Naive B cell (primary cell): ENCODE measurements at places on chromosomes 5 and 9.

DNA sequence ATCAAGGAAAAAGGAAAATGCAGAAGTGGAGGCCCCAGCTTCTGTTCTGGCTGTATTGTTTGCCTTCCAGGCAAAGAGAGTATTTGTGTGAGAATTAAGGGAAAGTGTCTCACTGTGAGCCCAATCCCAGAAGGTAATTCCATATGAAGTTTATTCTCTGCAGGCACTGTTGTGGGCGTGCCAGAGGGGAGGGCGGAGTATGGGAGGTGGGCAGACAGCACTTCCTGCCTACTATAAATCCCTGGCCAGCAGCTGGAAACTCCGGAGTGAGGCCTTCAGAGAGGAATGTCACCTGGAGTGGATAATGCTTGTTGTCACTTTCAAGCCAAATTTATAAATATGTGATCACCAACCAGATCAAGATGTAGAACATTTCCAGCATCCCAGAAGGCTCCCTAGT lies 209.5 kb downstream of the ARHGAP26 start:
- DNase-seq = no peak

DNA sequence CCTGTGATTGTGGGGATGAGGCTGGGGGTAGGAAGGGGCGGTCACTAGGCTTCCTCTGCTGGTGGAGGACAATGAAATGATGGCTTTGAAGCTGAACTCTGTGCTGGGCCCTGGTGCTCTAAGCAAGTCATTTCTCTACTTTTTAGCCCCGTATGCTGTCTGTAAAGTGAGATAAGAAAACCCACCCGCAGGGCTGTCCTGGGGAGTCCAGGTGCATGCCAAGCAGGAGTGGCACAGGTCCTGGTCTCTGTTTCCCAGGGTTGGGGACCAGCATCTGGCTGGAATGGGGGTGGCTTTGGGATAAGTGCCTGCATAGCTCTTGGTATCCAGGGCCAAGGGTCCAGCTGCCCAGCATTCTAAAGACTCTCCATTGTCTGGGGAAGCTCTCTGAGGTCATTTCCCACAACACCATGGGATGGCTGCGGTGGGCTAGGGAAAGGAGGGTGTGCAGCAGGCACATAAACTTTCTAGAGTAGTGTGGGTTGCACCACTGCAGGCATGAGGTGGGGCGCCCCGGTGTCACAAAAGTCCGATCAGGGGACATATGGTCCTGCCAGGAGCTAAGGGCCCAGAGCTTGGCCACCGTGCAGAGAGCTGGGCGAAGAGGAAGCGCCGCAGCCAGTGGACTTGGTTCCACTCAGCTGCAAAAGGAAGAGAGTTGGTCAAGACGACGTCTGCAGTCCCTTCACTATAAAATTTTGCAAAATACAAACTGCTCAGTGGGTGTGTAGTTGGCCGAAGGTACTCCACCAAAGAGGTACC lies 25.6 kb upstream of the GTF3C5 start:
- DNase-seq = no peak

- DNase-seq = no peak
Observed at GRCh38 chr5:33888587-33888986, 3.2 kb downstream of the ADAMTS12 start.

DNA sequence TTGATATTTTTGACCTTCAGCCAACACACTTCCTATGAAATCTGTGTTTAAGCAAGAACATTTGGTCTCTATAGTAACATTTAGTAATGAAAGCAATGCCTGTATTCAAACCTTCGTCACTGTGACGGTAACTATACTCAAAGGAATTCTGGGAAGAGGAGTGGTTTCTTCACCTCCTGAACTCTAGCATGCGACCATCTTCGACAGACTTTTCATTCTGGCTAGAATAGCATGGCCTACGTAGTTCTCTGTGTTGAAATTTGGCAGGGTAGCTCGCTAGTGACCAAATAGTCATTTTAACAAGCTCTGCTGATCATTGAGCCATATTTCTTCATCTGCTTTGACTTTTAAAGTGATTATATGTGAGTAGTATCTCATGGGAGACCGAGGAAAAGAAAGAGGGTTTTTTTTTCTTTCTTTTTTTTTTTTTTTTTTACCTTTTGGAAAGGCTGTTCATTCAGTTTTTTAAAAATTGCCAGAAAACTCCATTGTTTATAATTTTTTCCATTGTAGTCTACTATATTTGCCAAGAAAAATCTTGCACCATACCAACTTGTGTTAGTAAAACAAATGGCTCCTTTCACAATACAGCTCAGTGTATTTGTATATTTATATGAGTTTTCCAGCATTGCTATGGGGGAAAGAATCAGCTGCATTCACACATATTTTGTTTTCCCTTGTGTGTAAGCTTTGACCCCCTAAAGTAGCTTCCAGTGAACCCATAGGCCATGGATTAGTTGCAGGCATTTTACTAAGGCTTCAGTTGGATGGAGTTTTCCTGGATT lies 166.8 kb downstream of the NNT start:
- DNase-seq = no peak

DNA sequence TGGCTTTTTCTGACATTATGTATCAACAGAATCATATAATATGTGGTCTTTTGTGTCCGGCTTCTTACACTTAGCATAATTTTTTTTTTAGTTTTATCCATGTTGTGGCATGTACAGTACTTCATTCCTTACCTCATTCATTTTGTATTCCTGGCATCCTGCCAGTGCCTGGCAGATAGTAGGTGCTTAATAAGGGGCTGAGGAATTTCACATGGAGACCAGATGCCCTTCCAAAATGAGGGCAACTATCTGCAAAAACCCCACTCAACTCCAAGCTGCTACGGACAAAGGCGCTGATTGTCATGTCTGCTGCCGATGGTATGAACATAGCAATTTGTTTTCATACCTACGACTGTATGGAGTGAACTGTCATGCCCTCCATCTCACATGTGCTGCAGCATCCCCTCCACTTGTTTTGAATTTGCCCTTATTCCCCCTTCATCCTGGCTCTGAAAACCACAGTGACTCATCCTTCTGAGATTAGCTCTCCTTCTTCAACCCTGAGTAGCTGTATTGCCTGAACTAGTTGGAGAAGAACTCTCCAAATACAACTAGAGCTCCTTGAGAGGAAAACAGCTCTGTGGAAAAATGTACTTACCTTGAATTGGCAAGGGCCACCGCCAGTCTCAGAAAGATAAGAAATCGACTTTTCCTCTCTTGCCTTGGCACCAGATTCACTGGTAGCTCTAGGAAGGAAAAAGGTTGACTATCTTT lies 41.3 kb upstream of the FOXE1 start:
- no peak for DNase-seq

DNA sequence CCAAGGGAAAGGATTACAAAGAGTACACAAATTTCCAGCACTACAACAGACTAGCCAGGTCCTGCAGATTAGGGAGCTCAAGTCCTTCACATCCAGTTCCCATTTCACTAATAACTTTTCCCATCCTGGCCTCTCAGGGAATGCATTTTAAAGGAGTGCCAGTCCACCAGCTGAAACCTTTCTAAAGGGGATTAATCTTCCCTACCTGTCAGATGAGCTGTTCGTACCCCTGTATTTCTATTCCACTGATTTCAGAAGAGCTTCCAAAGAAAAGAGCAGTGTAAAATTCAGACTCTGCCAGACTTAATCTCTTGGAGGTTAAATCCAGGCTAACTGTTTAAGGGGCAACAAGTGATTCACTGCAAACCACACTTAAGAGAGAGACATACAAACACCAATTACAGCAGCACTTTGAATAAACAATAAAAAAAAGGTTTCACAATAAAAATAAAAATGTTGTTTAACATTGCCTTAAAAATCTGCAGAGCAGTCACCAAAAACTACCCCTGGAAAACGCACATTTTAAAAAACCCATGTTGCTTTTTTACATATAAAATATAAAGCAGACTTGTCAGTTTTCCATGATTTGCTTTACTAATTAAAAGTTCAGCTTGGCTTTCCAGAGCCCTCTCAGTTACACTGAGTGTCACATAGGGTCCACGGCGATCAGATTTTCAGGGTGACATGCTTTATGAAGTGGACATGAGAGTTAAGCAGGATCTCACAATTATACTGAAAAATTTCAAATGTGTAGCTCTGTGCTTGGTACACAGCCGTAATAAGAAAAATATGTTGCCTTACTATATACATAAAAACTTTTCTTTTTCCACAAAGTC lies 3.2 kb downstream of the ROR2 start:
- no peak for DNase-seq

- no peak for DNase-seq
Observed at GRCh38 chr5:16687898-16688297, 71.1 kb upstream of the RETREG1 start.

- no peak for DNase-seq
Observed at GRCh38 chr5:129743541-129744187, 4.2 kb upstream of the MINAR2 start.

GRCh38 chr5:132369007-132369473 lies 470 bp upstream of the SLC22A5 start:
- no peak for DNase-seq

DNA sequence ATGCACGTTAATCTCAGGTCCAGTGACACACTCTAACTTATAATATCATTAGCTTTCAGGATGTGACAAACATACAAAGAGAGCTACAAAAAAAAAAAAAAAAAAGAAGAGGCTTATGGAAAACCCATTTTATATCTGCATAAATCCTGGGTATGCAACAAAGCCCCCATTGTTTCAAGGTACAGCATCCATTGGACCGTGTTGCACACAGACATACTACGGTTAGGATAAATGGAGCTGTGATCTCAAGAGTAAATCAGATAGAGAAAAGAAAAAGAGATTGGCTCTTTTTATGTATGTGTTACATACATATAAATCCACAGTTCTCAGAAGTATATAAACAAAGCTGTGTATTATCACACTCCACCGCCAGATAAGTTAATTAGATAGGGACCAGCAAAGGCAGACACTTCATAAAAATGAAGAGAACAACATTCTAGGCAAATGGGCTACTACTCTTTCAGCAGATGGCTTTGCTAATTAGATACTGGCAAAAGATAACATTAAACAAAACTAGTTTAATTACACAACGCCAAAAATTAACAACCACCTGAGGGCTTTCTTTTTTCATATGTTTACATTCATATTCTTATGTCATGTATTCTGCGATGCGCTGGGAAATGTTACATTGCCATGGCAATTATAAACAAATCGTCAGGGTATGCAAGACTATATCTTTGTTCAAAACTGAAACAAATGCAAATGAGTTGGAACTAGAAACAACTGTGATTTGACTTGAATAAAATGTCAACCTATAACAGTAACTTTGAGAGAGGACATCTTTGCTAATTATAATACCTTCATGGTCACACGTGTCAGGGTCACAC lies 304.2 kb downstream of the SEMA5A start:
- no peak for DNase-seq

DNA sequence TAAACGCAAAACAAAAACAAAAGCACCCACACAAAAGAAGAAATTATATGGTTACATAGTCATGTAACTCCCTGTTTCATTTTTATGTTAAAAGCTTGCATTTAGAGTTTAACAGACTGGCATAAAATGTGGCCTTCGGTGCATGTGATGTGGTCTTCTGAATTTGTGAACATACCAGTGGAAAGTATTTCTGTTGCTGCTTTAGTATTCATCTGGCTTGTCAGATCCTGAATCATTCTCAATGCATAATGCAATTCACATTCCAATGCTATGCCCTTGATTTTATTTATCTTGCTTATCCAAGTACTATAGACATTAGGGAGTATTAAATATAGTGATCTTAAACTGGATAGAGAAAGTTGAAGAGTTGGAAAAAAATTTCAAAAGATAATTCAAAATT lies 740.2 kb upstream of the ZNF608 start:
- DNase-seq = no peak
